ENCODE measurements at places on chromosomes 6 and 20. TPM values are rescaled to one million over a fixed set of nuclear protein-coding genes. Genes with fewer than 3 reads are reported as not detected.

OTOR gene
- total RNA-seq, result not detected

NPBWR2 gene
- total RNA-seq, result not detected

ZNF322 gene
- total RNA-seq, result 20.8 TPM

SEMG1 gene
- total RNA-seq, result not detected

THBS2 gene
- 53.5 TPM for total RNA-seq

HDDC2 gene
- 88.3 TPM for total RNA-seq

C6orf58 gene
- not detected for total RNA-seq

PTK7 gene
- 13.9 TPM for total RNA-seq

LAMP5 gene
- not detected for total RNA-seq

NRSN1 gene
- not detected for total RNA-seq

DSP gene
- 6.6 TPM for total RNA-seq

CDKAL1 gene
- 11.8 TPM for total RNA-seq

HAO1 gene
- total RNA-seq, result not detected
